HepG2 (cell line): ENCODE measurements at places on chromosomes 5 and 9.

DNA sequence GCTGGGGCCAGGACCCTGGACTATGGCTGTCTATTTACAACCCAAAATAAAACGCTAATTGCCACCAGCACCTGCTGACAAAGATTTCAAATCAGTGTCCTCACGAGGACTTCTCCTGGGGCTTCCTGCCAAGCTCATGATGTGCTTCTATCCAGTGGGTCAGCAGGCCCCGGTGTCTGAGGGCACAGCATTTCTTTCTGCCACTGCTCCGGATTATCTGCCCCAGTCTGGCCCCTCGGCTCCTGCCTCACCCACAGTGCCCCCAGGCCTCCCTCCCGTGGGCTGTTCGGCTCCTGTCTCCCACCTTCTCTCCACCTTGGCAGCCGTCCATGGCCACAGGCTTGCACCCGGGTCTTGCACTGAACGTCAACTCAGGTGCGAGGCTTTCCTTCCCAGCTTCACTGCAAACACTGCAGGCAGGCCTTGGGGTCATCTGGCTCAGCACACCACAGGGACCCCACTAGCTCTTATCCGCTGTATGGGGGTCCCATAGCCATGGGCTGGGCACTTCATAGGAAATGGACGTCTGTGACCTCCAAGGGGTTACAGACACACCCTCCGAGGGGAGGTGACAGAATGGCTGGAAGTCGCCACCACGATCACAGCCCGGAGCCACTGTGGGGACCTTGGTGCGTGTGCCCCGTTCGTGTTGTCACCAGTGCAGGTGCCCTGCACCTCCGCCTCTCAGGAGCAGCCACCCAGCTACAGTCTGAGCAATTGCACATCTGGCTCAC, 43.8 kb upstream of the FCN1 start:
- no peak for DNase-seq
- H3K4me3 ChIP-seq: no peak overlapping the region
- H3K27me3 ChIP-seq: peaks cover 9% of the 10 kb centered on the region
- H3K4me1 ChIP-seq: no peaks in the 10 kb centered on the region

- H3K27ac ChIP-seq: no peak overlapping the region
- no peak for DNase-seq
- no peaks in the 10 kb centered on the region for H3K36me3 ChIP-seq
- no peaks in the 10 kb centered on the region for H3K4me1 ChIP-seq
- H3K4me3 ChIP-seq: no peak overlapping the region
These were observed 585.1 kb downstream of the TLE4 start for GRCh38 chr9:80156756-80157472.

DNA sequence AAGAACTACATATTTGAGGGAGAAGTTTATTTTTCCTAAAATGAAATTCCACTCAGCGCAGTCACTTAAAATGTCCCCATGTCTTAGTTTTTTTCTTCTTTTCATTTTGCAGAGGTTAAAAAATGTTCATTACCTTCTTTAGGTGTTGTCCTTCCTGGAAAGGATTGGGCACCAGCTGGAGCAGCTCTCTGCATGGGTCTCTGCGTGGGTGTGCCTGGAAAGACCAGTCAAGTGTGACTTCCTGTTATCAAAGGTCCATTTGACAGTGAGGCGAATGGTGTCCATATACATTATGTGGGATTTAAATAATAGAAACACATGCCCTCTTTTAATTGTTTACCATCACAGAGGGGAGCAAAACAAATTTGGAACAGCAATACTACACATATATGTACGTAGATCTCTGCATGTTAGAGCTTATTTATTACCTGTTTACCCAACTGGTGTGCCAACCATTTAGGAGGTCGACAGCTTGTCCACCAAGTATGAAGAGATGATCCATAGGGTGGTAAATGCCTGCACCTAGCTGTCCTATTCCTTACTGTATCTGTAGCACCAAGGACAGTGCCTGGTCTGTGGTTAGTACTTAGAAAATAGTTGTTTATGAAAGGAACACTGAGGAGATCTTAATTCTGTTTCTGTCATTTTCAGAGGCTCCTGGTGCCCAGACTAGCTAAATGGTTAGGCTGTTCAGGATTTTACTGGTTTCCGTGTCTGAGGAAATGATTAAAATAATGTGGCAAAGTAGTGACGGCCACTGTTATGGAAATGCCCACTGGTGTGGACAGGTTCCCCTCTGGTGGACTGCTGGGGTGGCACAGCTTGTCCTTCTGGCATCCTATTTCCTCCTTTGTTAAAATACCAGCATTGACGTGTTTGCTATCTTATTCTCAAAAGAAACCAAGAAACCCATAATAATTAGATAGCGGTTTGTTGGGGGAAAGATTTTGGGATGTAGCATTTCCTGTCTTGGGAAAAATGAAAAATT, 200.4 kb downstream of the MAST4 start:
- no peak overlapping the region for H3K4me3 ChIP-seq
- H3K36me3 ChIP-seq: no peaks in the 10 kb centered on the region
- H3K27ac ChIP-seq: no peak overlapping the region
- DNase-seq: no peak

GRCh38 chr5:31976169-31976568, 197.9 kb downstream of the GOLPH3 start:
- H3K36me3 ChIP-seq: no peaks in the 10 kb centered on the region
- no peak for DNase-seq
- H3K4me3 ChIP-seq: no peak overlapping the region
- no peaks in the 10 kb centered on the region for H3K4me1 ChIP-seq
- no peak overlapping the region for H3K27ac ChIP-seq
